ENCODE measurements at places on chromosomes 2 and 18.

GRCh38 chr2:239328351-239329191 lies 72.2 kb downstream of the HDAC4 start:
- DNase-seq = peak; percentile 80

- peak; percentile 77 for DNase-seq
These were observed 784 bp downstream of the ROCK1 start for GRCh38 chr18:21110713-21111345.

DNA sequence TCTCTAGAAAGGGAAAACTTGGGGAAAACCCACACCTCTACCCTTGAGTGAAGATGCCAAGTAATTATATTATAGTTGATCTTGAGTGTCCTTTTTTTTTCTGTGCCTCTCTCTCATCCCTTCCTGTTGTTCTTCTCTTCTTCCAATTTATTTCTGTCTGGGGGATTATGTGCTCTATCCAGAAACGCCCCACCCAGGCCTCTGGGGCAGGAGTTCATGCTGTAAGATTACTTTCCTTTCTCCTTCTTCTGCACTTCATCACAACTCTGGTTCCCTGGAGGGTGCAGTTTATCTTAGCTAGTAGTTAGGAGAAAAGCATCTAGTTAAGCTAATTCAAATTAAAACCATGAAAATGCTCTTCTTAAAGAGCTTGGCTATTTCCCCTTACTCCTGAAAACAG lies 30.3 kb upstream of the DNAJC27 start:
- DNase-seq = no peak

GRCh38 chr18:23317975-23318675 lies 135.0 kb upstream of the RIOK3 start:
- no peak for DNase-seq

DNA sequence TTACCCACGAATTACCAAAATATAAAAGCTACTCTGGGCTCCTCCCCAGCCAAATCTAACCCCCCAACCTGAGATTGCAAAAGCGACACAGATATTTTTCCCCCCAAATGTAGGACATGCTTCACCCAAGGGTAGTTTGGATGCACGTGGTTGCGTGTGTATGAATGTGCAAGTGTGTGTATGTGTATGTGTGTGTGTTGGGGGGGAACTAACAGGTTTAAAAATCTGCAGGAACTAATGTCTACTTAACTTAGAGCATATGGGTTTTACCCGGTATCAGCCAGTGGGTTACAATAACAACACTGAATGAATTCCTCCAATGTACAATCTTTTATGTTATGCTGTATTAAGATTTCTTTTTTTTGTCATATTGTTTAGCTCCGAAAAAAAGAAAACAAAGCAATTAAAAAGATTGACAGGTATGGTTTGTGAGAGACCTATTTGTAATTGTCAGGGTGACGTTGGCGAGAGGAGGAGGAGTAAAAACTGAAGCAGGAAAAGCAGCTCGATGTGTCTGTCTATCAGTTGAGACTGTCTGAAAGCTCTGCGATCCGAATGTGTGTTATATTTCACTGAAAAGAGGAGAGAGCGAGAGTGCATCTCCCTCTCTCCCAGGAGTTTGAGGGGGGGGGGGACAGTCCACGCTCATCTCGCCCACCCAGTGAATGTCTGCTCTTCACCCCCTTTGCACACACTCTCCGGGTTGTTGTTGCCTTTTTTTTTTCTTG lies at the start of gene TSHZ1:
TSS of gene TSHZ1 (plus strand) at position 524 of the 728 bp plus-strand sequence. CDS start 1,080 bp downstream, outside the sequence.
- DNase-seq = peak; percentile 95

DNA sequence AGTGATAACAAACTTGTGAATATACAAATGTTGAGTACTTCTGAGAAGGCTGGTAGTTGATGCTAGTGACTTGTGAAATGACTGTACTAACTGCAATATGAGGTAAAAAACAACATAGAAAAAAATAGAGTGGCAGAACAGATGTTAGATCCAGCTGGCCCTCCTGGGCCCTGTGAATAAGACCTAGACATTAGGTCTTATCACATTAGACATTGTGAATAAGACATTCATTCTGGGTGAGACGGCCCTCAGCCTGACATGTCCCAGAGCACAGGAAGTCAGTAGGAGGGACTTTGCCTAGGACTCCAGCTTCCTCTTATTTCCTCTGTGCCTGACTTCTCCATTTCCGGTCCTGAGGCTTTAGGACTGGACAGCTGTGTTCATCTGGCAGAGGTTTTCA lies 22.9 kb downstream of the DOK1 start:
- DNase-seq = no peak

DNA sequence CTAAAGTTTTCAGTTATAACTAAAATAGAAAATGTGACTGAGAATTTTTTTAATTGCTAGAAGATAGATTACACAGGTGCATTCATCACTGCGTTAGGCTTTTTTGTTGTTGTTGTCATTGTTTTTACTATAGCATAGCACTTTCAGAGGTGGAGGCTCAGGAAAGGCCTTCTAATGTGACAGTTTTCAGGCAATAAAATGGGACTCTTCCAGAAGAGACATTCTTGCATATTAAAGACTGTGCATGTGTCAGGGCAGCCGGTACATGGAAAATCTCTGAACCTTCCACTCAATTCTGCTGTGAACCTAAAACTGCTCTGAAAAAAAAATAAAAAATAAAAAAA lies 175.2 kb downstream of the METTL4 start:
- no peak for DNase-seq

GRCh38 chr2:55511508-55512124 lies 7.9 kb upstream of the CFAP36 start:
- peak; percentile 72 for DNase-seq

DNA sequence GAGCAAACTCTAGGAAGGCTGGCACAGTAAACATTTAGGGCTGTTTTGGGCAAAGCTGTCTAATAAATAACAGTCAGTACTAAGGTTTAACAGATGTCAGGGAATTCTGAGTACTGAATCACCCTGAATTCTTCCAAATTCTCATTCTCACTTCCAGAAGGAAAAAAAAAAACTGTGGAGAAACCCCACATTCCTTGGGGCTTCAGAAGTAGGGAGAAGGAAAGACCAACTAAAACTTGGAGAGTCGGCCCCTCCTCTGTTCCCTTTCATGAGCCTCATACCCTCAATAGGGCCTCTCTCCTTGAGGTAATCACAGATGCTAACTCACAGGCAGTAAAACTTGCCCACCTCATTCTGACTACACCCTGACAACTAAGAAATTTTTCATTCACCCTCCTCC lies 62.1 kb downstream of the CCDC148 start:
- no peak for DNase-seq

DNA sequence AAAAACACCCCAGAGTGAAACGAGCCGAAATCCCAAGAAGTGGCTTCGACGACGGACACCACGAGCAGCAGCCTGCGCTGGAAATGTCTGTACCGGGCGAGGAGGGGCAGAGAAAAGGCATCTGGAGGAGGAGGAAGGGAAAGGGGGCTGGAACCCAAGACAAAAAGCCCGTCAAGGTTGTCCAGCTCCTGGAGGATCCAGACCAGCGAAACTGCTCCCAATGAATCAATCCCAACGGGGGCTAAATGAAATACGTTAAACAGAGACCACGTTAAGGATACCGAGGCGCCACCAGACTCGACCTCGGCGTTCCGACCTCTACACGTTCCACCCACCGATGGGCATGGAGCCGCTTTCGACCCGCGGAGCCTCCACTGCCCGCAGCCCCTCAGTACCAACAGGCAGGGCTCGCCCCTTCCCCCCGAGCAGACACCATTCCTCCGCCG lies 400 bp downstream of the CCDC88A start:
- no peak for DNase-seq

DNA sequence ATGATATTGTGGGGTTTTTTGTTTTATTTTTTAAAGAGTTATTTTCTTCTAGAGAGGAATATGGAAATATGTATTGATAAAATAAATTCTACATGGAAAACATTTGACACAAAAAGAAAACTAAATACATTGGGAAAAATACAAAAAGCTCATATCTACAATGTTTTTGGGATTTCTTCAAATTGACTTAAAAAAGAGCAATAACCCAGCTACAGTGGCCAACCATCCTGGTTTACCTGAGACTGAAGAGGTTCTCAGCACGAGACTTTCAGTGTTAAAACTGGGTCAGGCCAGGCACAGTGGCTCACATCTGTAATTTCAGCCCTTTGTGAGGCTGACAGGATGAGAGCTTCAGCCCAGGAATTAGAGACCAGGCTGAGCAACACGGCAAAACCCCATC lies 56.7 kb upstream of the MYCN start:
- DNase-seq = no peak

DNA sequence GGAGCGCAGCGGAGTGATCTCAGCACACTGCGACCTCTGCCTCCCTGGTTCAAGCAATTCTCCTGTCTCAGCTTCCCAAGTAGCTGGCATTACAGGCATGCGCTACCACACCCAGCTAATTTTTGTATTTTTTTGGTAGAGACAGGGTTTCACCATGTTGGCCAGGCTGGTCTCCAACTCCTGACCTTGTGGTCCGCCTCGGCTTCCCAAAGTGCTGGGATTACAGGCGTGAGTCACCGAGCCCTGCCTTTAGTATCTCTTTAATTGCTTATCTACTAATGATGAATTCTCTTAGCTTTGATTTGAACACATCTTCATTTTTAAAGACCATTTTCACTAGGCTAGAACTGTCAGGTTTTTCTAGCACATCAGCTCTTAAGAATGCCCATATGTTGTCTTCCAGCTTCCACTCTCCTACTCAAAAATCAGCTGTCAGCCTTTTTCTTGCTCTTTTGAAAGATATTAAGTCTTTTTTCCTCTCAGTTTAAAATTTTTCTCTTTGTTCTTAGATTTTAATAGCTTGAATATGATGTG lies 16.1 kb upstream of the MFSD2B start:
- no peak for DNase-seq

DNA sequence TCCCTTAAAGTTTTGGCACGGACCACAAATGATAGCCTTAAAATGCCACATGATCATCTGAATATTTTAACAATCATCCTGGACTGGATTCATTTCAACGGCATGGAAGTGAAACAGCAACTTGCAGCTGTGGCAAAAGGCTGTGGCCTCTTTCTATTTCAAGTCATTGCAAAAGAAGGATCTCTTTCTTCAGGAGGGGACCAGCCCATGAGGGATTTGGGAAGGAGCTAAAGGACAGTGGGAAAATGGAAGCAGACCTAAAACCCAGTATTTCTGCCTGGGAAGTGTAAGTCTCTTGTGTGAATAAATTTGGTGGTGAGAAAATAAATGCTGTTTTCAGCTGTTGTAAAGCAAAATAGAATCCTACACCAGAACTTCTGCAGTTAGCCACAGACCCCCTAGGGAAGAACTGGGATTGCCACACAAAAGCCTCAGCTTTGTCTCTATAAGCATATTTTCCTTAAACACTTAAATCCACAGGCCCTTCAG lies 107.3 kb upstream of the ZFP36L2 start:
- peak; percentile 45 for DNase-seq

DNA sequence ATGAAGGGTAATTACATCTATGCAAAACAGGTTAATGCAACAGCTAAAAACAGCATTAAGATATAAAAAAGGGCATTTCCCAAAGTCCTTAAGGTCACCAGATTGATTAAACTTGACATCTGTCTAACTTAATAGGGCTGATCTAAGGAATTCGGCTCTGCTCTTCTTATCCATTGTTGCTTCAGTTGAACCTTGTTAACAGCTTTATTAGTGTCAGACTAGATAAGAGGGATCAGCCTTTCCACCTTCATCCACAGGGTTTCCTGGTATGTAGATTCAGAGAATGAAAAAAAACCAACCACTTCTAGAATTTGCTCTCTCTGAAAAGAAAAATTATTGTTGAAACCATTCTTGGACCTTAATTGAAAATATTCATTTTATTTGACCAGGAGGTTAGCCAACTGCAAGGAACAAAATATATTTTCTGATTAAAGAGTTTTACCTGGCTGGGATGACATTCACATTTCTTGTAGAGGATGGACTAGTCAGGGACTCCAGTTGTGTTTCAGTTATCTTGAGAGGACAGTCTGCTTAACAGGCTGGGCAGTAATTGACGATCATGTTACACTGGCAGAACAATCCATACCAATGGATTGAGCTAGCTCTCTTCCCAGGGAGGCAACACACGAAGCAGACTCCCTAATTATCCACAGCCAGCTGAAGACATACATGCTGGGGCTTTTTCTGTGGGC lies 357.4 kb upstream of the ACVR2A start:
- DNase-seq = peak; percentile 81

DNA sequence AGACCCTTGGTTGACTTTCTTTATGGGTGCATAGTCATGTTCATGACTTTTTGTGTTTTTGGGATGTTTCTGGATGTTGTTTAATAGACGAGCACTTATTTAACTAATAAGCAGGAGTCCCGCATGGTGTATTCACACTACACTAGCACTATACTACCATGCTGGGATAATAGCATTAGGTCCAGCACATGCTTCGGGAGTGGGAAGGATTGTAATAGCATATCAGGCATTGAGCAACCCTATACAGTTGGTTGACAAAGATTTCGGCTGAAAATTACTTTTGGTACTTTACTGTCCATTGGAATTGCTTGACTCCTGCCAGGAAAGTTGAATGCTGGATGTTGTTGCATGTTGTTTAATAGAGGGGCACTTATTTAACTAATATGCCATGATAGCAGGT lies 2.8 kb downstream of the SH3RF3 start:
- no peak for DNase-seq

- no peak for DNase-seq
These were observed 20.3 kb downstream of the TBR1 start for GRCh38 chr2:161436411-161436810.

DNA sequence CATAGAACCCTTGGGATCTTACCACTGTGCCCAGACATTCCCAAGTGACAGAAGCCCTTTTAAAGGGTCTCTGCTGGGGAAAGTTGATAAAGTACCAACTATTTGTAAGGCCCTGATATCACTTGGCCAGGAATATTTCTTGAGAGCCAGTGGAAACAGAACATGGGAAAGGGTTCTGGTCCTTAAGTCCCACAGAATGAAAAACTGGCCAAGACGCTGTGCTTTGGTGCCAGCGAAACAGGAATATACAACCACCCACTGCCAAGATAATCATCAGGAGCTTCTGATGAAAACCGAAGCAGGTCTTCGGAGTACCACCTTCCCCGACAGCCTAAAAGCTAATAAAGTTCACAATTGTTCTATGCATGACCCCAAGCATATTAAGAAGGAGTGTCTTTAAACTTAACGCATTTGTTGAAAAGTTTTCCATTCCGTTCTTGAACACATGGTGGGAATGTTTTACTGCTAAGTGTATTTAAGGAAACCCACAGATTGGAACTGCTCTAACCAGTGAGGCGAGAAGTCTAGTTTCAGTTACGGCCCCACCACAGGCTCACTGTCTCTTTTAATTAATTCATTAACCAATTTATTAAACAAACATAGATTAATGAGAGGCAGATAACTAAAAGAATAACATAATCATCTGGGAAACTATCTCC lies 152.6 kb downstream of the ANKRD44 start:
- DNase-seq = no peak

DNA sequence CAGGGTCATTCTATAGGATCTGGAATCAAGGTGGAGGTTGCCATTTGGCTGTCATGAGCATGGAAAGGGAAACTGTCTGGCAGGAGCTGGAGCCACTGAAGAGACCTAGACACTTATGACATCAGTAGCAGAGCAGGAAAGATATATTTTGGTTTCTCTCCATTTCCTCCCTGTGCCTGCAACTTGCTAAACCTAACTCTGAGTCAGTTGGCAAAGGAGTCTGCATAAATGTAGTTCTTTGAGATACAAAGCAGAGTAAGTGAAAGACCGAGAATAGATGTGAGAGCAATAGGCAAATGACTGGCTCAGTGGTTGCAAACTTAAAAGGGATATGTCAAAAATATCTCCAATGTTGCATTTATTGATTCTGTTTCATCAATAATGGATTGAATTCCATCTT lies 757.7 kb downstream of the KCNJ3 start:
- DNase-seq = peak; percentile 18
